Glutamatergic neuron (in vitro differentiated cells): ENCODE measurements at places on chromosomes 4 and X.

DNA sequence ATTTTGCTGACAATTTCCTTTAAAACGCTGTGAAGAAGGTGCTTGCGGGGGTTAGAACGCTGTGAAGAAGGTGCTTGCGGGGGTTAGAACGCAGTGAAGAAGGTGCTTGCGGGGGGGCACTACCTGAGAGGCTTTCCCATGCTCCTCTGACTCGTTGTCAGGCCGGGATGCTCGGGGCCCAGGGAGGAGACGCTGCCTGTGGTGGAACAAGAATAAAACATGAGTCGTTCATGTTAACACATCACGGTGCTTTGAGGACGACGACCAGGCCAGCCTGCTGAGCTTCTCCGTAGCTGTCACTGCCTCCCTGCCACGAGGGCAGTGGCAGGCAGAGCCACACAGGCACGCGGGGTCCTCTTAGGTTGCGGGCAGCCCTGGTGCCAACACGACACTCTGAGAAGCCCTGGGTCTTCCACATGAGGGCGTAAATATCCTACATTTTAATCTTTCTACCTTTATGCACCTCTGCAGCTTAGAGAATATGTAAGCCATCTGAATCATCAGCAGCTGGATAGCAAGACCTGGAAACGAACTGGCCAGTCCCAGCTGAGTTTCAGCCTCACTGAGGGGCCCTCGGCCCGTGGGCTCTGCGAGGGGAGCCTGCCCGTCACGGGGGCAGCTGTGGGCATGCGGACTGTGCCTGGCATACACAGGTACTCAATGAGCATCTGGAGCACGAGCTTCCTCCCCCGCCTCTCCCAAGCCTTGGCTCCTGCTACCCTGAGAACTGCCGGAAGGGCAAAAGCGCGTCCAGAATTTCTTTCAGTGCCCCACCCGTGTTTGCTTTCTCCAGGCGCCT lies 47.0 kb downstream of the FGFRL1 start:
- DNase-seq = no peak

- DNase-seq = no peak
Measured at GRCh38 chrX:151174581-151175282, 1.7 kb upstream of the GPR50 start.

- DNase-seq = no peak
Measured at GRCh38 chr4:38896940-38897339, 29.3 kb downstream of the FAM114A1 start.

- peak; percentile 51 for DNase-seq
Measured at GRCh38 chr4:185624259-185624589, 88.9 kb upstream of the PDLIM3 start.

- DNase-seq = peak; percentile 25
Measured at GRCh38 chr4:41212616-41213203, 1.6 kb downstream of the APBB2 start.
